ENCODE measurements at places on chromosomes 13 and 19.

DNA sequence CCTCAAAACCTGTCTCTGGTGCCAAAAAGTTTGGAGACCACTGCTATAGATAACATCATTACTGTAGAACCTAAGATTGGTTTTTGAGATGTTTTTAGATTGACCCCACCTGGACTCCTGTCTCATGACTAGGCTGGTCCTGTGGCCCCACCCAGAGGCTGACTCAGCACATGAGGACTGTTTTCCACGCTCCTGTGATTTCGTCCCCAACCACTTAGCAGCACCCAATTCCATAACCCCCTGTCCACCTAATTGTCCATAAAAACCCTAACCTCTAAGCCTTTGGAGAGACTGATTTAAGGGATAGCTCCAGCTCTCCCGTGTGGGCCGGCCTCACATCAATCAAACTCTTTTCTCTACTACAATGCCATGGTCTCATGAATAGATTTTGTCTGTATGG is 25.6 kb upstream of the GAS6 start:
- DNase-seq = no peak

DNA sequence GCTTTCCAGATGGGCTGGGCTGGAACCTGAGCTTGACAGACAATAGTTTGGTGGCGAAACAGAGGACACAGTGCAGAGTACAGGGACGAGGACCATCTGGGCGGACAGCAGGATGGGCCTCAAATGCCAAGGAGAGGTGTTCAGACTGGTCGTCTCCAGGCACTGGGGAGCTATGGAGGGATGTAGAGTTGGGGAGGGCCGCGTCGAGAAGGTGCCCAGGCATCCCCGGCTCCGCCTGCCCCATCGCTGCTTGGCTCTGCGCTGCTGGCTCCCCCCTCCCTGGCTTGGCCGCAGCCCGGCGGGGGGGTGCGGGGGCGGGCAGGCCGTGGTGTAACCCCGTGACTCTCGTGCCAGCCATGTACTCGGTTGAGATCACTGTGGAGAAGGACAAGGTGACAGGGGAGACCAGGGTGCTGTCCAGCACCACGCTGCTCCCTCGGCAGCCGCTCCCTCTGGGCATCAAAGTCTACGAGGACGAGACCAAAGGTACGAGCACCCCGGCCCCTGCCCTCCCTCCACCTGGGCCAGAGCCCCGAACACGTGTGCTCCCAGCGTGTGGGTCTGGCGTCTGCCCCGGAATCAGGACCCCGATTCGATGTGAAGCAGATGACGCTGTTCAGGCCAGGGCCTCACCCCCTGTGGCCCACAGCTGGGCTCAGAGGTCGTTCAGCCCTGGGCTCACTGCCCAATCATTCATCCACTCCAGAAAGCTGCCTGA is 10.8 kb upstream of the MISP start:
- DNase-seq = no peak

DNA sequence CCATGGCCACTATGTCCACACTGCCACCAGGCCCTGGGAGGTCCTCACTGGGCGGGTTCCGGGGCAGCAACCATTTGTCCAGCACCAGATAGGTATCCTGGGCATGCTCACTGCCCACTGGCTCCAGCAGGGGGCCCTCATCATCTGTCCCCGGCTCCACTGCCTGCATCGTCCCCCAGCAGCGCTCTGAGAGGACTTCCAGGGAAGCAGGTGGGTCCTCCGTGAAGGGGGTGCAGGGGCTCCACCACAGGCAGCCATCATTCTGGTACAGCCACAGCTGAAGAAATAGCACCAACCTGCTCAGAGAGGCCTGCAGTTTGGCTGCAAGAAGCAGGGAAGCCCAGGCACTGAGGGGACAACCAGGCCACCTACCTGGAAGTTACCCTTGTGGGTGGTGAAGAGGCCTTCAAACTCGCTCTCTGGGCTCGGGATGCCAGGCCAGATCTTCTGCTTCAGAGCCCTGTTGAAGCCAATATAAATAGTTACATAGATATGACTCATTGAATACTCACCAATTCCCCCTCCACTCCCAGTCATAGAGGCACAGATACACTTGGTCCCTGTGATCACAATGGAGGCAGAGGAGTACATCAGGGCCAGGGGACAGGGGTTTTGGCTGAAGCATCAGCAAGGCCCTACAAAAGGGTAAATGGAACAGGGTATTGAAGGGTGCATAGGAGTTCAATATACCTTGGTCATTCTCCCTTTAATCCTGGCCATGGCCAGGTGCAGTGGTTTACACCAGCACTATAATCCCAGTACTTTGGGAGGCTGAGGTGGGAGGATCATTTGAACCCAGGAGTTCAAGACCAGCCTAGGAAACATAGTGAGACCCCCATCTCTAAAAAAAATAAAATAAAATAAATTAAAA is 4.1 kb downstream of the SWSAP1 start:
- no peak for DNase-seq

DNA sequence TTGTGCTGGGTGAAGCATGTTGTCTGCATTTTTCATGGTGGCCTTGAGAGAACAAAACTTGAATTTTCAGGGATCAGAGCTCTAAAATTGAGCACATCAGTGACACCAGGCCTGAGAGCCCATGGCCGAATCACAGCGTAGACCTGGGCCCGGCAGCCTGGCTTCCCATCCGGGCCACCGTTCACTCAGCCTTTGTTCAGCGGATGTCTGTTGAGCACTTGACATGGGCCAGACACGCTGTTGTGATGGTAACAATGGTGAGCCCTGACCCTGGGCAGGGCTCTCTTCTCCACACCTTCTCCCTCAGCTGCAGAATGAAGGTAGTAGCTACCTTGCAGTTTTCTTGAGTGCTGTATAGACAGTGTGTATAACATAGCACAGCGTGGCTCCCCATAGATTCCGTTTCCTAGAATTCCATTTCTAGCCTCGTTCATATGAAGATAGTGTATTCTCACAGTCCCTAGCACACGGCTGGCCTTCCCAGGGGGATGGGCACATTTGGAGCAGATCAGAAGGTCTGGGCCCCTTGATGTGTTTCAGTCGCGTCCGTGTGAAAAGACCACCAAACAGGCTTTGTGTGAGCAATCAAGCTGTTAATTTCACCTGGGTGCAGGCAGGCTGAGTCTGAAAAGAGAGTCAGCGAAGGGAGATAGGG is 75.3 kb downstream of the RAB20 start:
- no peak for DNase-seq

- no peak for DNase-seq
Observed at GRCh38 chr13:98783856-98784478, 31.5 kb upstream of the SLC15A1 start.

DNA sequence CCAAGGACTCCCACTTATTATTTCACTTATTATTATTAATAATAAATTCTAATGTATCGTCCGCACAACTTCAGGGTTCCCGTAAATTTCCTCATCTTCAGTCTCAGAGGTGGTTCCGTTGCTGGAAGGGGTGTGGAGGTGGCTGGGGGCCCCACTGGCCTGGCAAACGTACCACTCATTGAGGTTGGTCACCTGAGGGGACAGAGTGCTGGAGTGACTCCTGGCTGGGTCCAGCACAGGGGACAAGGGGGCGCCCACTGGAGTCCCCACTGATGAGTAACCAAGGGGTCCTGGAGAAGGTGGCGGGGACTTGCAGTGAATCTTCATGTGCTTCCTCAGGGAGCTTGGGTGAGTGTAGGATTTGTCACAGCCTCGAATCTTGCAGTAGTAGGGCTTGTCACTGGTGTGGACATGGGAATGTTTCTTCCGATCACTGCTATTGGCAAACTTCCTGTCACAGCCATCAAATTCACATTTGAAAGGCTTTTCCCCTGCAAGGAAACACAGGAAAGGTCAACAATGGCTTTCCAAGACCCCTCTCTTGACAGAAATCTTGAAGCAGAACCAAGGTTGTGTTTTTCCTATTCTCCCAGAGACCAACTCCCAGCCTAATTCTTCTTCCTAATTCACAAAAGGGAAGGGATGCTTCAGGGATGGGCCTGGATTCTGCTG is 6.1 kb downstream of the ZIC5 start:
- DNase-seq = no peak
